AG04449 (cell line): ENCODE measurements at places on chromosomes 1 and 21.

DNA sequence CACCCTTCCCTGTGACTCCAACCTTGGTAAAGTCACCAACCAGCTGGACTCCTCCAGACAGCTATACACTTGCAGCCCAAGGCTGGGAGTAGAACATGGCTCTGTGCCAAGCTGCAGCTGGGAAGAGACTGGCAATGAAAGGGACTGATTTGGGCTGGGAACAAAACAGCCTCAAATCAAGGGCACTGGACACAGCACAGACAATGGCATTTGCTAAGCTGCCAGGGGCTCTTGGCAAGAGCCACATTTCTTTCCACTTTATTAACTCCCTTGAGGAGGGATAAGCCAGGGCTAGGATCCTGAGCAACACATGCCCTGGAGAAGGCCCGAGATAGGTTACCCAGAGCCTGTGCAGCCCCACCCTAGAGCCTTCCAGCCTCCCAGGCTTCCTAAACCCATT lies 12.0 kb downstream of the SYT11 start:
- no peak for DNase-seq

GRCh38 chr1:15399710-15400109 lies 10.0 kb upstream of the EFHD2 start:
- DNase-seq = no peak

DNA sequence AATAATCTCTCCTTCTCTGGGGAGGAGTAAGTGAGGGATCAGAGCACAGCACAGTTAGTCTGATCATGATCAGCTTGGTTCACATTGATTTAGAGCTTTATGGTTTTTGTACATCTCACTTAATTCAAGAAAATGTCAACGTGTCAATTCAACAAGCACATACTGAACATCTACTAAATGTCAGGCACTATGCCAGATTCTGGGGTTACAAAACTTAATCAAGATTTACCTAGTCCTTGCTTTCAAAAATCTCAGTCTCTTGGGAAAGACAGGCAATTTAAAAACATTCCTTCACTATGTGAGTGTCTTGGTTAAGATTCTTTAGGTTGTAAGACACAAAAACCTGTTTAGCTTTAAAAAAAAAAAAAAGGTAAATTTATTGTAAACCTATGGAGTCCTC lies 181.4 kb downstream of the AK5 start:
- no peak for DNase-seq

GRCh38 chr1:199691540-199691939 lies 336.0 kb upstream of the NR5A2 start:
- DNase-seq = peak; percentile 65

DNA sequence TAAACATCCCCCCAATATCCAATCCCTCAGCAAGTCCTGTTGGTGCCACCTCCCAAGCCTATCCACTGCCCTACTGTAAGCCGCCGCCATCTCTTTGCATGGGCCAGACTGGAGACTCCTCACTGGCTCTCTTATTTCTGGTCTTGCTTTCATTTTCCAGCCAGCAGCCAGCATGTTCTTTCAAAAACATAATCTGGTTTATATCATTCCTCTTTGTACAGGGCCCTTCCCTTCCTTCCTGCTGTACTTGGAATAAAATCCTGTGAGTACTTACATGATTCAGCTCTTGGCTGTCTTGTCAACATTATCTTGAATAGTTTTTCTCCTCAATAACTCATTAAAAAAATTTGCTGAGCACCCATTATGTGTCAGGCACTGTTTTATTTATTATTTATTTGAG lies 28.2 kb downstream of the TLR5 start:
- no peak for DNase-seq

GRCh38 chr1:66383611-66384010 lies 150.3 kb upstream of the SGIP1 start:
- no peak for DNase-seq

DNA sequence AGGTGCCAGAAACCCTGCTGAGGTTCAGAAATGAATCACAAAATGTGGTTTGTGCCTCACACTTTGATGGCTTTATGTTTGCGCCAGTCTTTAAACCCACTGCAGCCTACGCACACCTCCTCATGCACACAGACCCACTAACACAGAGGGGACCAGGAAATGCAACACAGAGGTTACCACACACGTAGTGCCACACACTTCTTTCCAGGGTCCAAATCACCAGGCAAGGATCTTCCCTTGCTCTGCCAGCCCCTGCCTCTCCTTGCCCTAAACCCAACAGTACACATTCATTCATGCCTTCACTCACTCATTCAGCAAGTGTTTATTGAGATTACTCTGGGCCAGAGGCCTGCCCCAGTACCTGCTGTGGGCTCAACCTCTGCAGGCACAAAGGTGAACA lies 17.5 kb downstream of the MAB21L3 start:
- DNase-seq = no peak

DNA sequence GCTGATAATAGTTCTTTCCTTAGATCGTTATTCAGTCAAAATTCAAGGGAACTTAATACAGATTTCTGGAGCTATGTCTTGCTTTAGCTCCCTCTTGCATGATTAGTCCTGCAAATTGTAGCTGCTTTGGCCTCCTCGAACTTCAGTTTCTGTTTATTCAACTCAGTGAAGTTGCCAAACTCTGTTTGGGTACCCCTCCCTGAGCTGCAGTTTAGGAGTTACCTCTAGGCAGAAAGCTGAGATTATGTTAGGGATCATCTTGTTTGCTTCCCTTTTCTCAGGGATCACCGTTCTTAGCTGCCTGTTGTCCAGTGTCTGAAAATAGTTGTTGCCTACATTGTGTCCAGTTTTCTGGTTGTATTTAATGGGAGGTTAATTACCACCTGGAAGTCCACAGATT lies 43.5 kb downstream of the SNX27 start:
- no peak for DNase-seq

GRCh38 chr1:111927652-111928051 lies 61.8 kb downstream of the KCND3 start:
- DNase-seq = no peak

DNA sequence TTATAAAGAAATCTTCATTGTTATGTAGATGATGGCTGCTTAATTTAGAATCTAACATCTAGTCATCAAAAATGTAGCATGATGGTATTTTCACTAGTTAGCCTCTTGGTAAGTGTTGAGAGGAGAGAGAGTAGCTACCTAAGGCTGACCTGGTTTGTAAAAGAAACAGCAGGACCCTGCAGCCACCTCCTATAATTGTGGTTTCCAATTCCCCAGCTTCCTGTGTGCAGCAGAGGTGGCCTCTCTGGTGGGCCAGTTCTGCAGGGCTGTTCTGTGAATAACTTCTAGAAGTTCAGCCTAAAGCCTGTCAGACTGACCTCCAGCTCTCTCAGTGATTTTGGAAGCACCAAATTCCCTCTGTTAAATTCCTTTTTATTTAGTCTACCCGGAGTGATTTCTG lies 246.4 kb upstream of the LRRC7 start:
- no peak for DNase-seq

- DNase-seq = no peak
Measured at GRCh38 chr1:97929874-97930851, 9.3 kb upstream of the DPYD start.

DNA sequence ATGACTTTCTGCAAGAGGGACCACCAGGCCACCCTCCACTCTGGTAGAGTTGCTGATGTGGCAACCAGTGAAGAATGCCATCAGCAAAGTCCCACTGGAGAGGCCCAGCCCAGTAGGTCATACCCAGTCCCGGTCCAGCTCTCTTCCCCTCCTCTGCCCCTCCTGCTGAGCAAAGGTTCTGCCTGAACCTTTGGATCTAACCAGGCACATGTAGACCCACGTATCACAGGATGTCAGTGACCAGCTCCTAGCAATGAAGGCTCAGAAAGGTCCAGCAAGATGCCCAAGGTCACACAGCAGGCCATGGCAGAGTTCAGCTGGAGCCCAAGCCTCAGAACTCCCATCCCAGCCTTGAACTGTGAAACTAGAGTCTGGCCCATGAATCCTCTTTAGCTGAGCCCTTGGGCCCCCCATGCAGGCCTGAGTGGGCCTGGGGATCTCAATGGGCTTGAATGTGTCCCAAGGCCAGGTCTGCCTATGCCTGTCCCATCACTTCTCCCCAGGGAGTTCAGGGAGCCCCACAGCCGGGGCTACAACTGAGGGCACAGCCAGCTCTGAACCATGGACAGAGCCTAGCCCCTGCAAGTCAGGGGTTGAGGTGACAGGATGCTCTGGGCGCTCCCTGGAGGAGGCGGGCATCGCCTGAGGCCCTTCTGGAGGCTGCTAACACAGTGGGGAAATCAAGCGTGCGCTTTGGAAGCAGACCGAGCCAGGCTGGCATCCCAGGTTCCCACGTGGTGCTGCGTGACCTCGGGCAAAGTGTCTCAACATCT lies 21.4 kb upstream of the PADI1 start:
- no peak for DNase-seq

GRCh38 chr1:52229494-52229893 lies 87.6 kb downstream of the ZFYVE9 start:
- no peak for DNase-seq

DNA sequence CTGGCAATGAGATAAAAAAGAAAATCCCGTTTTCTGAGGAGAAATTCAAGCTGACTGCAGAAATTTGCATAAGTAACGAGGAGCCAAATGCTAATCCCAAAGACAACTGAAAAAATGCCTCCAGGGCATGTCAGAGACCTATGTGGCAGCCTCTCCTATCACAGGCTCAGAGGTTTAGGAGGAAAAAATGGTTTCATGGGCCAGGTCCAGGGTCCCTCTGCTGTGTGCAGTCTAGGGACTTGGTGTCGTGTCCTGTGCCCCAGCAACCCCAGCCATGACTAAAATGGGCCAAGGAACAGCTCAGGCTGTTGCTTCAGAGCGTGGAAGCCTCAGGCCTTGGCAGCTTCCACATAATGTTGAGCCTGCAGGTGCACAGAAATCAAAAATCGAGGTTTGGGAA lies 456.5 kb downstream of the DPYD start:
- DNase-seq = no peak

DNA sequence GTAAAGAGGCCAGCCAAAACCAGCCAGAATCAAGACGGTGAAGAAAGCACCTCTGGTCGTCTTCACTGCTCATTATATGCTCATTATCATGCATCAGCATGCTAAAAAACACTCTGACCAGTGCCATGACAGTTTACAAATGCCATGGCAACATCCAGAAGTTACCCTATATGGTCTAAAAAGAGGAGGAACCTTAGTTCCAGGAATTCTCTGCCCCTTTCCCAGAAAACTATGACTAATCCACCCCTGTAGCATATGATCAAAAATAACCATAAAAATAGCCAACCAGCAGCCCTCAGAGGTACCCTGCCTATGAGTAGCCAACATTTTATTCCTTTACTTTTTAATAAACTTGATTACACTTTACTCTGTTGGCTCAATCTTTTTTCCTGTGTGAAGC lies 34.2 kb upstream of the PBX1 start:
- DNase-seq = no peak

DNA sequence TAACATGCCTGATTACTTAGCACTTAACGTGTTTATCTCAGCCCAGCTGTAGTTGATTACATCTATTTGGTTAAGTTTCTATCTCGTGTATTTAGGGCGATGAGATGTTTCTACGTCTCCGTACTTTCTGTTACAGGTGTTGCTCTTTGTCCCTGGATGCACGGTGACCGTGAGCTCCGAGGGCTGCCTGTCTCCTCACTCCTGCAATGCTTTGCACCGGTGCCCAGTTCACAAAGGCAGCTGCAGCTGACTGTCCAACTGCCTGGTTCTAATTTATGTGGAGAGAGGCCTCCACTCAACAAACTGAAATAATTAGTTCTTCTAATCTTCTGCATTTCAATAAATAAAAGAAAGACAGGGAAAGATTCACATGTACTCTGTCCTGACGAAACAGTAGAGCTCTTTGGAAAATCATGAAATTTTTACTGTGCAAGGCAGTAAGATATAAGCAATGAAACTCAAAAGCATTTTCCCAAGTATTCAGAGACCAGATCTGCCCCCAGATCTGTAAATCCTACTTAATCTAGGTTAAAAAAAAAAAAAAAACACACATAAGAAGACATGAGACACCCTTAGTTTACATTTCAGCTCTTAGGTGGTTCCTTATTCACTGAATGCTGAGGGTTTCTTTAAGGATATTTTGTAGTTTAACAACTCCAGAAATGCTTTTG lies 108.2 kb downstream of the TGFBR3 start:
- DNase-seq = no peak

DNA sequence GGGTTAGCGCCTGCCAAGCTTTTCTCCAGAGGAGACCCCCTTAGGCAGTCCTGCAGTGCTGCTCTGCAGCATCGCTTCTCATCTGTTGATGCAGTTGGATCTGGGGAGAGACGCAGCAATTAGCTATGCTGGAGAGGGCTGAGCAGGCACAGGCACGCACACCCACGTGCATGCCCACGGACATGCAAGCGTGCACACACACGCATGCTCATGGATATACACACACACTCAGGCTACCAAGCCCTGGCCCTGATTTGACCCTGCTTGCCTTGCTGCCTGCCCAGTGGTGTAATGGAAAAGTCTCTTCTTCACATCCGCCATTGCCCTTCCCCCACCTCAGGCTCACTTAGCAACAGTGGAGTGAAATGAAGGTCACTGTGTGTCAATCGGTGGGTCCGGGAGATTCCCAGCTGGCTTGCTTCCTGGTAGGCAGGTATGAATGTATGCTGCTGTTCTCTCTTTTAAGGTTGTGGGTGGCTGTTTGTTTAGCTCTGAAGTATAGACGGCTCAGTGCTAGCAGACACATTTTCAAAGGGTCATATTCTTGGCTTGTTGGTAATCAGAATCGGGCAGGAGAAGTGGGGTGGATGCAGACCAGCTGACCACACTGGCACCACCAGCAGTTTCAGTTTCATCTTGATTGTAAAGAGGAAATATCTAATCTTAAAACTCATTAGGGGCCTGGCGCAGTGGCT lies 9.5 kb downstream of the ATP1B1 start:
- DNase-seq = no peak

- no peak for DNase-seq
Measured at GRCh38 chr1:161791904-161792655, 26.0 kb downstream of the ATF6 start.

DNA sequence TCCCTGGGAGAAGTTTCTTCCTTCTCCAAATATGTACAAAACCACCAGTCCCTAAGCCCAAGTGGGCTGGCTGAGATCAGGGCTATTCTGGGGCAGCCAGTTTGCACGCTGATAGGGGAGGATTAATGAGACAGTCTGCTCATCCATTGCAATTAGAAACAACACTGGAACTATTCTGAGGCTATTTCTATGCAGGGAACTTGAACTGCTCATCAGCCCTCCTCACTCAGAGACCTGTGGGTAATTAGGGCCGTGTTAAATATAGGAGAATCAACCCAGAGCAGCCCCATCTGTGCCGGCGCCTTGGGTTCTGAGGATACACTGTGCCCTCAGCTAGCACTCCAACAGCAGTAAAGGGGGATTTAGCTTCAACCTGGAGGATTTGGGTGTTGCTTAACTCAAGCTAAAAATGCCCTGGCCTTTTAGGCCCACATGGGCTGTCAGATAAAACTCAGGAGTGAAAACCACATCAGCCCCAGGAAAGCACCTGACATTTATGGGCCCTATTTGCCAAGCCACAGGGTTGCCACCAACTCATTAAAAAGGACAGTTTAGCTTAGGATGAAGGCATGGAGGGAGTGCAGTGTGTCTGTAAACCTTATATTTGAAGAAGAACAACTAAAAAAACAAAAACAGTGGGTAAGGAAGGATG lies 53.9 kb downstream of the DUSP10 start:
- no peak for DNase-seq

- DNase-seq = no peak
Measured at GRCh38 chr1:201518071-201518470, 11.1 kb upstream of the CSRP1 start.

- peak; percentile 7 for DNase-seq
Measured at GRCh38 chr1:175075572-175076568, 8.2 kb downstream of the TNN start.

GRCh38 chr1:165747632-165748447 lies 20.8 kb downstream of the TMCO1 start:
- DNase-seq = no peak

- DNase-seq = no peak
Measured at GRCh38 chr1:20574686-20575540, 14.0 kb upstream of the CDA start.

GRCh38 chr1:233277637-233278606 lies 17.6 kb downstream of the PCNX2 start:
- DNase-seq = no peak
